8988T (cell line): ENCODE measurements at places on chromosomes 1 and 21.

- no peak for DNase-seq
Observed at GRCh38 chr1:64955097-64956009, 11.0 kb downstream of the JAK1 start.

- no peak for DNase-seq
Observed at GRCh38 chr1:61047061-61047460, 35.3 kb upstream of the NFIA start.

- DNase-seq: no peak
Observed at GRCh38 chr1:95780836-95781235, 546.8 kb downstream of the RWDD3 start.

- DNase-seq: no peak
Observed at GRCh38 chr1:147491098-147491497, 50.2 kb upstream of the BCL9 start.

DNA sequence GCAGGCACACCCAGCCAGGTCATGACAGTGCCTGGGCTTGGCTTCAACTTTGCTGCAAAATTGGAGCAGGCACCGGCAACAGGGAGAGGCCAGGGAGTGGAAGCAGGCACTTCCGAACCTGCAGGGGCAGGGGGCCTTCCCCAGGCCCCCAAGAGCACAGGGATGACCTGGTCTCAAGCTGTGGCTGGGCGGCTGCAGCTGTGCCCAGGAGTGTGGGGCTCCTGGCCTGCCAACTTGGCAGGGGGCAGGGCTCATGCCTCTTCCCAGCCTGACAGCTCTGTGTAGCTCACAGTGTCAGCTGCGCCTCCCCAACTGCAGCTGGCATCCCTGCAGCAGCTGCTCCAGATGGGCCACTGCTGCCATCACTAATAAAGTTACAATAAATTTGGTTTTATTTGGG, 51.5 kb upstream of the SCYL3 start:
- DNase-seq: no peak

GRCh38 chr21:46295996-46296752, 10.0 kb downstream of the YBEY start:
- DNase-seq: no peak

DNA sequence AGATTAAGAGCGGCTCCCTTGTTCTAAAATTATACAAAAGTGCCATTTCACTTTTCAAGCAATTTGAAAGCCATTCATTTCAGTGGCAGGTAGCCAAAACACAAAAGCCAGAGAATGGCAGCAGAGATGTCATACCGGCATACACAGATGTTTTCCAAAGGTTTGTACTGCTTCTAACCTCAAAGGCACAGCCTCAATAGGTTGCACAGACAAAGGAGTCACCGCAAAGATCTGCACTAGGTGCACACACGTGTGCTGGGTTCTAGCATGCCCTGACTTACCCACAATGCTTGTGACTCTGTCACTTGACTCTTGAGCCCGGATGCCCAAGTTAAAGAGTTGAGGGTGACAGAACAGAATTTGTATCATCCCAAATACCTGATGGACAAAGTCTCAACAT, 448.9 kb upstream of the ADGRL2 start:
- no peak for DNase-seq

GRCh38 chr21:30391492-30392025, 4.3 kb upstream of the KRTAP13-1 start:
- DNase-seq: no peak

DNA sequence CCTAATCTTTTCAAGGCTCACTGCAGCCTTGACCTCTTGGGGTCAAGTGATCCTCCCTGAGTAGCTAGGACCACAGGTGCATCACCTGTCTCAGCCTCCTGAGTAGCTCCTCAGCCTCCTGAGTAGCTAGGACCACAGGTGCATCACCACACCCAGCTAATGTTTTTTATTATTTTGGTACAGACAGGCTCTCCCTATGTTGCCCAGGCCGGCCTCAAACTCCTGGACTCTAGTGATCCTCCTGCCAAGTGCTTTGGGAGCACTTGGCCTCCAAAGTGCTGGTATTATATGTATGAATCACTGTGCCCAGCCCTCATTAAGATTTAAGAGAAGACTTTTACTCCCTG, 58.5 kb upstream of the S1PR1 start:
- no peak for DNase-seq

GRCh38 chr1:183470147-183470960, 1.9 kb upstream of the SMG7 start:
- peak; percentile 24 for DNase-seq

- no peak for DNase-seq
Observed at GRCh38 chr1:228446852-228447251, 30.2 kb upstream of the TRIM17 start.

DNA sequence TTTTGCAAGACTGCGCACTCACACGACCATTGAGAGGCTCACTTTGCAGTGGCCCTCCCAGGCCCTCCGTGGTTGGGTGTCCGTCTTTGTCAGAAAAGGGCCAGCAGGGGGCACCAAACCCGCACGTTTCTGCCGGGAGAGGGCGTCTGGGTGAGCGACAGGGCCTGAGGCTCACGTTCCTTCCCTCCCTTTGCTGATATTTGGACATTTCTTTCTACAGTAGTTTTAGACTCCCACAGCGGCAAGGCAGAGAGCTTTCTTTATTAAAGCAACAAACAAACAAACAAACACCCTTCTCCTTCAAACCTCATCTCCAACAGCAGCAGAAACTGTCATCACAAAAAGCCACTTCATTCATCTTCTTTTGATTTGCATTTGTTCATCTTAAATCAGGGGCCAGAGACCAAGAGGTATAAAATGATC, 79.2 kb upstream of the WDR26 start:
- DNase-seq: peak; percentile 86

DNA sequence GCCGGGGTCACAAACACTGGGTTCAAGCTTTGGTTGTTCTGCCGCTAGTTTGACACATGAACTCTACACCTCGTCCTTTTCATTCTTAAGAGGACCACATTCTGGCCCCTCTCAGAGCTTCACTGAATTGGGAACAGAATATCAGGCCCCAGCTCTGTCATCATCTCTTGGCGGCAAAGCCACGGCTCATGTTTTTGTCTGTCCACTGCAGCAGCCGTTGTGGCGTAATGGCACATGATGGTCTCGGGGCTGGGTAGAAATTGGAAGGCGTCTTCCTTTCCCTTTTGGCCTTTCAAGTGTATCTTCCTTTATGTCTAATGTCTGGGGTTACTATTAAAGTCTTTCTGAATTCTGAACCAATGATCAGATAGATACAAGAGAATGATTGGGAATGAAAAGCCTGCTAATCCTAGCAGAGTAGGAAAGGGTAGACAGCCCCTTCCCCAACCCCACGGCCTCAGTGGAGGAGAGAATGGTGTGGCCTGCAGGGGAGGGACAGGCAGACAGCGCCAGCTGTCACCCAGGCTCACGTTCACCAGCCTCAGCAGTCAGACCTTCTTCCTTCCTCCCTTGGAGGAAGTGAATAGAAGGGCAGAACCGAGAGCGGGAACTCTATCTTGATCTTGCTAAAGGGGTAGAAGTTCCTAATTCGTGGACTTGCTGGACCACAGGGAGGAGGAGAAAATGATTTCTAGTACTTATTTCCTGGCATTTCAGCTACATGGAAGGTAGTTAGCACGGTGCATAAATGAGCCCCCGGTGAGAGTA, 498.1 kb downstream of the KIF26B start:
- no peak for DNase-seq

DNA sequence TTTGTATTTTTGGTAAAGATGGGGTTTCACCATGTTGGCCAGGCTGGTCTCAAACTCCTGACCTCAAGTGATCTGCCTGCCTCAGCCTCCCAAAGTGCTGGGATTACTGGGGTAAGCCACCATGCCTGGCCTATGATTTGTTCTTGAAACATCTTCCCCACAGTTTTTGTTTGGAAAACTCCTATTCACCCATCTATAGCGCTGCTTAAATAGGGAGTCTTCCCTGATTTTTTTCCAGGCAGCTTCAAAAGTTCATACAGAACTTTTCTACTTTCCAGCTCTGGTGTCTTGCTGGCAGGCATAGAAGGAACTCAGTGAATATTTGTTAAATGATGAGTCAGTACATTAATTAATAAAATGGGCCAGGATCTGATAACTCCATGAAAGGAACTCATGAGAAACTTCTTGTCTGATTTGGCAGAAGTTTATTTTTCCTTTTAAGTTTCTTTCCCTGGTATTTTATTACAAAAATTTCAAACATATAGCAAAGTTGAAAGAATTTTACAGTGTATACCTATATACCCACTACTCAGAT, 33.0 kb upstream of the TTC22 start:
- DNase-seq: no peak

- no peak for DNase-seq
Observed at GRCh38 chr1:998745-998994, 1.2 kb downstream of the HES4 start.

DNA sequence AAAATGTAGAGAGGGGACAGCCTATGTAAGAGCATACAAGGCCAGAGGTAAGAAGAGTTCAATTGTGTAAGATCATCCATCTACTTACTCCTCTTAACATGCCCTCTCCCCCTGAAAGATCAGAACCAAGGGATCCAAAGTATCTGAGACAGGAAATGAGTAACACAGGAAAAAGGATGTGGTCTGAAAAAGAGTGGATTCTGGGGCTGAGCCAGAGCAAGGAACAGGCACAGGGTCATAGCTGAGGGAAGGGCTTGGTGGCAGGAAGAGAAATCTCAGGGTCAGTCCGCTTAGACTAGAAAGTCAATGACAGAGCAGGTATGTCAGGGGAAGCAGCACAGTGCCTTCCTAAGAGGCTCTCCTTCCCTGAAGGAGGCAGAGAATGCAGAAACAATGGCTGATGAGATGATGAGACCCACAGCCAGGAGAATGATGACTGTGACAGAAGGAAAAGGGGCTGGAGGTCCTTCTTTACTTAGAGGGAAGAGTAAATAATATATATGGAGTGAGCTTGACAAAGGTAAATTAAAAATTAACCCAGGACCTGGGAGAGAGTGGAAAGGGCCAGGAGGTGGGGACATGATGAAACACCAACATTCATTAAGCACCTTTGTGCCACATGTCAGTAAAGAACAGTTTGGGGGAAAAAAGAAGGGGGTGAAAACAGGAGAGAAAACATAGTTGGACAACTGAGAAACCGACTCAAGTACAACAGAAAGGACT, 26.2 kb upstream of the A3GALT2 start:
- peak; percentile 61 for DNase-seq

DNA sequence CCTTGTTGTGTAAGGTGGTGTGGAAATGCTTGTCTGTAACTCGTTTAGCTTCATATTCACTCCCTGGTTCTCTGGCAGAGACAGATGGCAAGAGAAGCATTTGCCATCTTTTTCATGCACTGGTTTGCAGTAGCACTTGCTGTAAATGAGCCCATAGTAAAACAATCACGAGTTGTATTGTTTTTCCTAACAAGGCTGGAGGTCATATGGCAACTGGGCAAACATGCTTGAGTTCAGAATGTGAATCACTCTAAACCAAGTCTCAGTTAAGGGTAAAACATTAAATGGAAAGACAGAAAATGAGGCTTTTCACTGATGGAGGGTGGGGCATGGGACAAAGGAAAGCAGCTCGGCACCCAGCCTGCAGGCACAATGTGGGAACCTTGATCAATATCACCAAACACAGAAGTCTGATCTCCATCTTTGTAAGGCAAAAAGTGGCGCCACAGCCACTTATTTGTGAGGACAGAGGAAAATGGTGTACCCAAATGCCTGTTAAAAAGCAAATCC, 26.5 kb upstream of the LPAR3 start:
- no peak for DNase-seq

GRCh38 chr1:183223467-183223866, 37.4 kb downstream of the LAMC2 start:
- no peak for DNase-seq

- no peak for DNase-seq
Observed at GRCh38 chr1:116201911-116202310, 90.7 kb downstream of the MAB21L3 start.

GRCh38 chr21:37921091-37921490, 4.8 kb upstream of the KCNJ6 start:
- DNase-seq: no peak

GRCh38 chr1:87963556-87963955, 634.9 kb downstream of the LMO4 start:
- DNase-seq: no peak
